ENCODE measurements at places on chromosomes 7 and 10.

DNA sequence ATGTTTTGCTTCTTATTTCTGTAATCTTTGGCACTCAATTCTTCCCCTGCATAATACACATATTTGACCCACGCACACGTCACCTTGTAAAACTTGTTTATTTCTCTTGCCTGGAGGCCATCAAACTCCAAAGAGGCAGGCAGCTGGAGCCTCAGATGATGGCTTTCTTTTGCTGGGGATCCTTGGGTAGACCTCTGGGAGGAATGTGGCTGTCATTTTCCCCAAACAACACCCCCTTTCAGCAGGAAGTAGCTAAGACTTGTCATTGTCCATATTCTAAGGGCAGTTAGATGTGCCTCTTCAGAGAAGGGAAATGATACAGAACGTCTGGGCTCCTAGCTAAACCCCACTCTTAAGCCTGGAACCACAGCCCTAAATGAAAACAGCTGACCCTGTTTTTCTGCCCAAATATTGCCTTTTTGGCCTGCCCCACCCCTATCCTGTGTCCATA, 111.3 kb downstream of the ITGB8 start:
- no peak for DNase-seq

DNA sequence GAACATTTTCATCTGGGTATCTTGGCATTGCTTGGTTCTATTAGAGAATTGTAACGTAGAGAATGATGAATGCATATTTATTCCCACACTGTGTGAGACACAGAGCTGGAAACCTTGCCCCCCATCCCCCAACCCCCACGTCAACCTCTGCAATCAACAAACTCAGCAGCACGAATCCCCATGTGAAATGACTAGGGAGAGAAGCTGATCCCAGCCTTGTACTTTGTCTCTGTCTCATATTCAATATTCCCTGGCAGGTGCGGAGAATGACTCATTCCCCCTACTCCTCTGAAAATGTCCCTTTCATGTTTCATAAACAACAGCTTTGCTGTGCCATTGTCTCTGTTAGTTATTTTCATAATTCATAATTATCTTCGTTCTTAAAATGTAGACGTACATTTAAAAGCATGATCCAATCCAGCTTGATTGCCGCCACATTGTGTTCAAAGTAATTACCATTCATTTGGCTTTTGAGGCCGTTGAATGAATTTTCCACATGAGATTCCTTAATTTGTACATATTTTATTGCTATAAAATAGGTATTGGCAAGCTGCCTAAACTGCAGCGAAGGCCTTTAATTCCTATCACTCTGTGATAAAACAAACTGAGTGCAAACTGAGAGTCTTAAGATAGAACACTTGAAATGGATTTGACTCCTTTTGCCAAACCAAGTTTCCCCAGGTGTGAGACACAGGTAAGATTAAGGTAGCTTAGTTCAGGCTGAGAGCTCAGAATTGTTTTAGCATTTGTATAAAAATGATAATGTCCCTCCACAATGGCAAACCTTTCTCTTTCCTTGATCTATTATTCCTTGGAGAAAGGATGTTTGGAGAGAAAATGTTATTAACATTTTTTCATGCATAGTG, 920.2 kb downstream of the TYW1 start:
- no peak for DNase-seq

- DNase-seq = no peak
Measured at GRCh38 chr10:116915340-116915739, 66.0 kb downstream of the ENO4 start.

GRCh38 chr7:50851891-50852290, 69.2 kb upstream of the GRB10 start:
- peak; percentile 52 for DNase-seq

- DNase-seq = peak; percentile 8
Measured at GRCh38 chr10:125156196-125156595, 4.2 kb downstream of the CTBP2 start.

- no peak for DNase-seq
Measured at GRCh38 chr10:123475466-123475865, 190.7 kb upstream of the GPR26 start.

DNA sequence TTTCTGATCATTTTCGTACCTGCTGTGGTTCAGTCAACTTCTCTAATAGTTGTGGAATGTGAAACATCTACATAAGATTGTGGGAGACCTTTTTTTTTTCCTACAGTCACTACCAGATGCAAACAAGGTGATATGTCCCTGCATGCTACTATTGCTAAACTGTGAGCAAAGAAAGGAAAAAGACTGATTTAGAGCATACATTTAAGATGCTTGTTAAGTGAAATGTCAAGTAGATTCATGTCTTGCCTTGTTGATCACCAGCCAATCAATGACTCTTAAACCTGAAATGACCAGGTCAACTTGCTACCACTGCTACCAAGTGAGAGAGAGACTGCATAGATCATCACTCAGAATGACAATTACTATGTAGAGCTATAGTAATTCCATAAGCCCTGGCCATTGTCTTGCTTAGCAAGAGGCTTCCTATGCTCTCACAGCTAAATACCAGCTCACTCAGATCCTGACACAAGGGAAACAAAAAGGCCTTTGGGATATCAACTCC, 84.3 kb upstream of the SKAP2 start:
- DNase-seq = no peak

- no peak for DNase-seq
Measured at GRCh38 chr10:97329766-97330165, 4.8 kb downstream of the FRAT2 start.

DNA sequence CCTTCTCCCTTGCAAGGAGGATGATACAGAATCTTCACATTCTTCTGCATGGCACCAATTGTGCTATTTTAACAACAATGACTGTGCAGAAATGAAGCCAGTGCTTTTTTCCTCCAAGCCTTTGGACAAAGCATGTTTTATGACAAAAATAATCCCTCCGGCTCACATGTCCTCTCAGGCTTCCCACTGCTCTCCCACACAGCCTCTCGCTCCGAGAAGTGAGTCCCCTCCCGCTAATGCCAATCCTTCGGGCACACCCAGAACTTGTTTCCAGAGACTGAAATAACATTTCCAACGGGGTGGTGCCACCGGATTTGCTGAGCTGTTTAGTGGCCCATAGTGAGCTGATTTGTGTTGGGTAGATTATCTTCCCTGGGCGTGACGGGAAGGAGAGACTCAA, 35.8 kb downstream of the RBM17 start:
- DNase-seq = peak; percentile 85

DNA sequence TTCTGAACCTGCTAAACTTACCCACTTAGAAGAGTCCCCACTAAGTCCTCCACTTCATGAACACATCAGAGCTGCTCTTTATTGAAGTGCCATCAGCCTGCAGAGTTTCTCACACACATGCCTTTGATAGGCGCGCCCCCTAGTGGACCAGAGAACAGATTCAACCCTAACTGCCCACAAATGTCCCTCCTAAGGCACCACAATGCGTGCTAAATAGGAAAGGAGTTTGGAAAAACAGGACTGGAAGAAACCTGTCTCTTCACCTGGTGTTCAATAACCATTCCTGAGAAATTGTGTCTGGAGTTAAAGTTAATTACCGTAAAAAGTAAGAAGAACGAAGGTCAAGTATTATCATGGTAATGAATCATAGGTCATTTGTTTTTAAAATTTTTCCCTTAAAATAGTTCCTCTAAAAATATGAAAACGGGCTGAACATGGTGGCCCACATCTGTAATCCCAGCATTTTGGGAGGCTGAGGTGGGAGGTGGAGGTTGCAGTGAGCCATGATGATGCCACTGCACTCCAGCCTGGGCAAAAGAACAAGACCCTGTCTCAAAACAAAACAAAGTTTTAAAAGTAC, 249.7 kb downstream of the ELMO1 start:
- DNase-seq = peak; percentile 76

- no peak for DNase-seq
Measured at GRCh38 chr7:28225576-28225975, 45.0 kb upstream of the JAZF1 start.

GRCh38 chr10:95480102-95480900, 80.9 kb downstream of the SORBS1 start:
- no peak for DNase-seq
